ENCODE measurements at places on chromosomes 7 and 10.

GRCh38 chr7:24783698-24784097, 26.4 kb upstream of the GSDME start:
- DNase-seq: peak; percentile 63

DNA sequence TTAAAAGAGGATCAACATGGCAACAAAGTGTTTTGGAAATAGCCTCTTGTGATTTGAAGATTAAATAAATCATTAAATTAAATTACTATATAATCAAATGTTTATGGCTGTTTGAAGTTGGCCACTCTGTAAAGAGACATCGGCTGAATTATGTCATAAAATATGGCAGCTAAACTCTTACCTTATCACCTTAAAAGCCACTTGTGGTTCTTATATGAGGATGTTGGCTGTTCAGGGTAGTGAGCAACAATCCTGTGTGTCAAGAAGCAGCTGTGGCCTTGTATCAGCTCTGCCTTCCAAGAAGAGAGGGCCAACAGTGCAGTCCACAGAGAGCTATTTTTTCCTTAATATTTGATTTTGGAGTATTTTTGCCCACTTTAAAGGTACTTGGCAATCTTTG, 113.4 kb upstream of the CDK6 start:
- DNase-seq: no peak

DNA sequence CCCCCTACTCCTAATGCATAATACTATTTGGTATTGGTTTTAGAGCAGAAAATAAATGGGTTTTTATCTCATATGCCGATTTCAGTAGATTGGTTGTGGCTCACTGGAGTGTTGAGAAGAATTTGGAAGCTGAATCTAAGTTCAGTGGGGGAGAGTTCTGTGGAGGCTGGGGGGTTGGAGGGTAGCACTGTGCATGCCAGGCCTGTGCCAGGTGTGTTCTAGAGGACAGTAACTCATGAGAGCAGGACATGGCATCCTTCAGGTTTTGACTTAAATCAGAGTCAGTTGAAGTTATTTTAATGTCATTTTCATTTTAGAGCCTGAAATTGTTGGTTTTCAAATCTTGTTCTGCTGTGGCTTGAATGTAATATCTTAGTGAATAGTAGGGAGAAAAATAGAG, 79.5 kb downstream of the EEPD1 start:
- DNase-seq: no peak

DNA sequence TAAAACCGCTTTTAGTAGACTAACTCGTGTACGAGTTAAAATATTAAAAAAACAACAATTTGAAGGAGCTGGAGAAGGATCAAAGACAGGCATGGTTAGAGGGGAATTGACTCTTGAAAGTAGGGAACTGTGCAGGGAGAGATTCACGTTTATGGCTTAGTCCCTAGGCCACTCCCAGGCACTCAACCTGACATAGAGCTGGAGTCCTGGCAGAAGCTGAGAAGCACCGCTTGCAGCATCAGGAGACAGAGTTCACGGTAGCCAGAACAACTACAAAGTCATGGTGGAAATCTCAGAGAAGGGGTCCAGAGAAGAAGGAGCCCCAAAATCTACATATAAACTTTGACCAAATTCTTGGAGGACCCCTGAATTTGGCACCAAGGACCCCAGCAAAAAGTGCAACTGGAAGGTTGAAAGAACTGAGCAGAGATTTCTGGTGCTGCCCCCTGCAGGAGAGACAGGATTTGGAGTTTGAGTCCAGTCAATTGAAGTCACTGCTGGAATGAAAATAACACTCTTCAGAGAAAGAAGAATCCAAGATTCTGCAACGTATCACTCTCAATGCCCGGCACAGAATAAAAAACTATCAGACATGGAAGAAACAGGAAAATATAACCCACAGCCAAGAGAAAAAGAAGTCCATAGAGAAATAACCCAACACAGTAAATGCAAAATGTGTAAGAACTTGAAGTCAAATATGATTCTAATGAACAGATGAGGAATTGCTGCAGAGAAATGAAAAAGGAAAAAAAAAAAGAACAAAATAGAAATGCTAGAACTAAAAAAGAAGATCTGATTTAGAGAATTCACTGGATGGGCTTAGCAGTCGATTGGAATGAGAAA, 493.3 kb upstream of the PODXL start:
- DNase-seq: peak; percentile 40

- DNase-seq: no peak
Measured at GRCh38 chr7:138359870-138360559, 100.0 kb upstream of the TRIM24 start.

GRCh38 chr7:154442939-154443338, 390.7 kb downstream of the DPP6 start:
- DNase-seq: no peak

DNA sequence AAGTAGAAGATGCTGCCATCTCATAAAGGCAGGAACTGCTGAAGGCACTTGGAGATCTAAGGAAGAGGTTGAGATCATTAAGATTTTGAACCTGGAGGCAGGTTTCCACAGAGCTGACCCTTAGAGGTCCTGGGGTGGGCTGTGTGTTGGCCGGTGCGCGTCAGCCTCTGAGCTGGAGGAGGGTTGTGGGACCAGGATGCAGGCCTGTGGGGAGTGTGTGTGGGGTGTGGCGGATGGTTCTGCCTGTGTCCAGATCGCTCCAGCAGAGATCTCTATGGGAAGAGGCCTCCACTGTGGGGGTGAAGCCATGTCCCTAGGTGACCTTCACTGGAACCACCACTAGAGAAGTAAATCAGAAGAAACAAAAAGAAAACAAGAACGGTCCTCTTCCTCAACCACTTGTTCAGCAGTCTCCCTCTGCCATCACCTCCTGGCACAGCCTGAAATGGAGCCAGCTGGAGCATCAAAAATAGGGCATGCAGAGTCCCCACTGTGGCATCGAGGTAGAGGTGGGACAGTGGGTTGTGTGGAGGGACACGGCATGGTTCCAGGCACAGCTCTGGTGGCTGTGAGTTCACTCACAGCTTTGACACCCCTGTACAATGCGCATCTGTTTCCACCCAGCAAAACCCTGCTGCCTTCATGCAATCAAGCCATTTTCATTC, 453.8 kb downstream of the TCERG1L start:
- no peak for DNase-seq

DNA sequence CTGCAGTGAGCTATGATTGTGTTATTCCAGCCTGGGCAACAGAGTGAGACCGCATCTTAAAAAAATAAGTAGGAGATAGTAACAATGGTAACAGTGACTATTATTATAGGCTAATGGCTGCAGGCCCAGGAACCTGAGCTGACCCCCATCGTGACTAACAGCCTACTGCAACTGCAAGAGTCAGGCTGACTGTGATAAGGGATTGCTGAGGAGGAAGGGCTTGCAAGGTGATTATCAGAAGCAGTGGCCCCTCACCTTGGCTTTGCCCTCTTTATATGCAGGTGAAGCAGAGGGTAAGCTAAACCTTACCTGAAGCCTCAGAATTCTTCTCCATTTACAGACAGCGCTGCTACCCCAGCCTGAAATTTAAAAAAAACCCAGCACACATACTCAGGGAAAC, 83.9 kb upstream of the SDK1 start:
- DNase-seq: no peak

DNA sequence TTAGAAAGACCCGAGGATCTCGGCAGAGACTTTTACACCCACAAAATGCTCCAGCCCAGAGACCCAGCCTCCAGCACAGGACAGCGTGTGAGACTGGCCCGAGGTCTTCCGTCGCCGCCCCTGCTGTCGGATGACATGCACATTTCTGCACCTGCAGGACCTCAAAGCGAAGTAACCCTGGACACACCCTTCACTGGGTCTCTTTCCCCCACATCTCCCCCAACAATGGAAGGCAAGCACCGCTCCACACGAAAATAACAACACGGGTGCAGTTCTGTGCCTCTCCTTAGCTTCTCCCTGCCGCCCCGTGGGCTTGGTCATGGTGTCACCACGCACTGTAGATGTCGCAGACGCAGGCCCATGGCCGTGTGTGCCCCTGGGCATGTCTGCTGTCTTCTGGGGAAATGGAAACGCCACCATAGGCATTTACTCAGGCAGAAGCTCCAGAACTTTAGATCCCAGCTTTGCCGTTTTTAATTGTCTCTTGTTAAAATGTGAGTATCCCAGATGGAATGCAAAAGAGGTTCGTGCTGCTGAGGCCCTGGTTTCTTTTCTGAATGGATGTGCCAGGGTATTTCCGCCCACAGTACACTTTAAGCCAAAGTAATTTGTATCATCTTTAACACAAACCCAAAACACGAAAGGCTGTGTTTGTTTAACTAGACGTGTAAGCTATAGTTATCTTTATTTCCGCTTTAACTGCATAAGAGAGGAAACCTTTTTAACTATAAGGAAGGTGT, 237.9 kb downstream of the MGMT start:
- DNase-seq: no peak

GRCh38 chr7:113394856-113395255, 276.5 kb upstream of the SMIM30 start:
- no peak for DNase-seq

GRCh38 chr7:73582664-73583202, 4.4 kb upstream of the TBL2 start:
- DNase-seq: peak; percentile 45

DNA sequence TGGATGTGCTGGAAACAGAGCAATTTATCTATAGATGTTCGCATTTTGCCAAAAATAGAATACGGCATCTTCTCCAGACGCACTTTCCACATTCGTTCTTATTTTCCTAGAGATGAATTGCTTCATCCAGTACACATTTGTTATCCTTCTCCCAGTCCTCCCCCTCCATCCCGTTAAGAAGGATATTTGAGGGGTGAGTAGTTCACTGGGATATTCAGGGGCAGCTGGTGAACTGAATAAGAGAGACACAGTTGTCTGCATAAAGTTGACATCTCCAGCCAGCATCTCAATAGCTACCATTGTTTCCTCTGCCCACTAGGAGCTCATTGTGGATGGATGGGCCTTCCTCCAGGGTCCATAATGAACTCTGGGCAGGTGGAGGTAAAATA, 456.8 kb upstream of the NRP1 start:
- no peak for DNase-seq

DNA sequence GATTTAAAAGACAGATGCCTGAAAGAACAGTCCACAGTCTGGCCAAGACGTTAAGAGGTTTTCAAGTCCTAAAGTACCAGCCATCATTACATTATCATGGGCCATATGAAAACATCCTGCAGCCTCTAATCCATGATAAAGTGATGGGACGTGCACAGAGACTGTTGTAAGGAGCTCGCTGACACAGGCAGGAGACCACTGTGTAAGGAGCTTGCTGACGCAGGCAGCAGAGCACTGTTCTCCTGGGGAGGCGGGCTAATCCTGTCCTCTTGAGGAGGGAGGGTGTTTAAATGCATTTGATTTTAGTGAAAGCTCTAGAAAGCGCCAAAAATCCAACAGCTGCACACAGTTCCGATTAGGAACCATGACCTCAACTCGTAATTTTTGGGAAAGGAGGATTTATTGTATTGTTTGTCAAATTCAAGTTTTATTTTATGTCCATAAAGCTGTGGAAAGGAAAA, 16.9 kb downstream of the SVIL start:
- no peak for DNase-seq

GRCh38 chr7:2810682-2811415, 33.3 kb downstream of the GNA12 start:
- DNase-seq: no peak

Measured in suppressor macrophage (primary cell).